ENCODE measurements at places on chromosomes 7 and 10. TPM values are rescaled to one million over a fixed set of nuclear protein-coding genes. Genes with fewer than 3 reads are reported as not detected.

DNA sequence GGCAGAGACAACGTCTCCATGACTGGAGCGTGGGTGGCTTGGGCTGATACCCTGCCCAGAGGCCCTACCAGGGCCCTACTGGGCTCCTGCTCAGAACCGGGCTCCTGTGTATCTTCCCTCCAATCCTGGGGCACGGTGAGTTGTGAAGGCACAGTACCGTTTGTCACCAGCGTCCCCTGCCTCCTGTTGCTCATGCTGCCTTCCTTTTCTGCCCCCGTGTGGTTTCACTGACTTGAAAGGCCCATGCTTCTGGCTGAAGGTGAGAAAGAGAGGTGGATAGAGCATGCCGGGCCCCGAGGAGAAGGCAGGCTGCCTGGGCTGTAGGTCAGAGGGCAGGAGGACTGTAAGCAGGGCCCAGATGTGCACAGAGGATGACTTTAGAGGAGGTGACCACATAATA lies 9.1 kb upstream of the DMBT1 start:
- H3K36me3 ChIP-seq, result no peaks in the 10 kb centered on the region
- H3K4me3 ChIP-seq, result no peak overlapping the region
- H3K27me3 ChIP-seq, result no peaks in the 10 kb centered on the region
- no peak overlapping the region for H3K27ac ChIP-seq
- H3K4me1 ChIP-seq, result peaks cover 18% of the 10 kb centered on the region
- peak; percentile 73 for DNase-seq

DNA sequence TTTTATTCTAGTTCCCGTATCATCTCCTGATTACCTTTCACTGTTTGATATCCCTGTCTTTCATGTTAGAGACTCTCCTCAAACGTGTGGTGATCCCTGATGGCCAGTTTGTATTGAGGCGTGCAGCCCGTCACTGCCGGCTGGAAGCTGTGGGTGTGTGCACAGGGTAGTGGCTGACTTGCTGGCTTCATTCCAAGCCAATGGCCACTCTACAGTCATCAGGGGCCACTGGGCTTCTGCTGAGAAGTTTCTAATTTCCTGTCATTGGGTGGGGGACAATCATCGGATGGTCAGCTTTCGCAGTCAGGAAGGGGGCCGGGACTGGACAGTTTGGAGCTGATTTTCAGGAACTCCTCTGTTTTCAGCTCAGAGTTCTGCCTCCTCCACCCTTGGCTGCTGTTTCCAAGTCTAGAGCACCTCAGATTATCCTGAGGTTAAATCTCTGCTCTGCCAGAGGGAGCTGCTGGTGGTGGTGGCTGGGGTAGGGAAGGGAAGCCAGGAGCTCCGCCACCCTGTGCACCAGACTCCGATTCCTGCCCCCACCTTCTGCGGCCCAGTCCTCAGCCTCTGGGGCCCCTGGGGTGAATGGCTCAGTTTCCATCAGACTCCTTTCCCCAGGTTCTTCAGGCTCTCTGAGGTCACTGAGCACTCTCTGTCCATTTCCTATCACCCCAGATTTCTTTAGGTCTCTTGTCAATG lies 34.9 kb downstream of the BAIAP2L1 start:
- H3K27ac ChIP-seq, result no peak overlapping the region
- H3K36me3 ChIP-seq, result no peaks in the 10 kb centered on the region
- no peak overlapping the region for H3K4me3 ChIP-seq

GRCh38 chr7:143389316-143390103 lies 8.4 kb downstream of the ZYX start:
- H3K27me3 ChIP-seq, result no peaks in the 10 kb centered on the region
- peak overlapping the region; percentile 55 for H3K27ac ChIP-seq
- DNase-seq, result no peak
- peaks cover 14% of the 10 kb centered on the region for H3K4me1 ChIP-seq
- peaks cover 29% of the 10 kb centered on the region for H3K36me3 ChIP-seq

DNA sequence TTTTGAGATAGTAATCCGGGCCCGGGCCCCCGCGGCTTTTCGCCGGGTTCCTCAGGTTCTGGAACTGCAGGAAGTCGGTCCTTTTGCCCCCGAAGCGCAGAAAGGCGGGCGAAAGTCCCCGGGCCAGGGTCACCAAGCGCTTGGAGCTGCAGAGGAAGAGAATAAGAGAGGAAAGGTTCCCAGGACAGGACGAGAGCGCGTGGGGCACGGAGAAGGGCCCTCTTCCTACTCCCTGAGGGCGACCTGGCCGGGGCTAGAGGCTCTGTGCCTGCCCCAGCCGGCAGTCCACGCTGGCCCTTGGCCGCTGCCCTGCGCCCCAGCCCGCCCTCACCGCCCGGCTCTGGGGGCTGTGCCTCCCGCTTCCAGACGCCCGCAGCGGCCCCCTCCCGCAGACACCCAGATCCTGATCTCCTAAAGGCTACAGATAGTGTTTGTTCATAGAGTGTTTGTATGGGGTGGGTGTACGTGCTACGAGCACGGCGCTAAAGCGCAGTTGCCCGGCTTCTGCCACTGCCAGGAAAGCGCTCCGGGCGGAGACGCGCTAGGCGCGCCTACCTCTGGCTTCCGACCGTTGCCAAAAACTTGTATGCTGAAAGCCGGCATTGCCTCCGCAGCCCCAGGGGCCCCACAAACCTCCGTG lies 3.2 kb downstream of the HPSE2 start:
- H3K4me1 ChIP-seq, result peaks cover 23% of the 10 kb centered on the region
- peak; percentile 43 for DNase-seq
- H3K36me3 ChIP-seq, result peaks cover 1% of the 10 kb centered on the region
- H3K4me3 ChIP-seq, result no peak overlapping the region
- no peak overlapping the region for H3K27ac ChIP-seq

- no peak overlapping the region for H3K27ac ChIP-seq
- peaks cover 2% of the 10 kb centered on the region for H3K27me3 ChIP-seq
- DNase-seq, result no peak
- no peaks in the 10 kb centered on the region for H3K36me3 ChIP-seq
These were observed 53.0 kb downstream of the ASNS start for GRCh38 chr7:97819161-97819560.

Gene KCNH2
- 0.54 TPM for total RNA-seq
